ENCODE measurements at places on chromosomes 5 and 9.

DNA sequence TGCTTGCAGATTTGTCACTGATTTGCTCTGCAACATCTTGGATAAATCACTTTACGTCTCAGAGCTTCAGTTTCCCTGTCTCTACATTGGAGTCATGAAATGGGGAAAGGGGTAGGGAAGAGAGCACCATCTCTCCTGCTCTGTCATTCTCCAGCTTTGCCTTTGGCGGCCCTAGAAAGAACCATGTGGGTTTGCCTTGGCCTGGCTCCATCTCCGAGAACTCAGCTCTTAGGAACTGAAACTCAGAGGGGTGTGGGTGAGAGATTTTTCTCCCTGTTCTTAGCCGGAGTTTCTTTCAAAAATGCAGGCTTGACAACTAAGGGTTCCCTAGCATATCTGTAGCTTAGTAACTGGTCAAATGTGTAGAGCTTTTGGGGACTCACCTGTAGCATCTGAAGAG is 123.5 kb downstream of the SMARCA2 start:
- no peak for DNase-seq

DNA sequence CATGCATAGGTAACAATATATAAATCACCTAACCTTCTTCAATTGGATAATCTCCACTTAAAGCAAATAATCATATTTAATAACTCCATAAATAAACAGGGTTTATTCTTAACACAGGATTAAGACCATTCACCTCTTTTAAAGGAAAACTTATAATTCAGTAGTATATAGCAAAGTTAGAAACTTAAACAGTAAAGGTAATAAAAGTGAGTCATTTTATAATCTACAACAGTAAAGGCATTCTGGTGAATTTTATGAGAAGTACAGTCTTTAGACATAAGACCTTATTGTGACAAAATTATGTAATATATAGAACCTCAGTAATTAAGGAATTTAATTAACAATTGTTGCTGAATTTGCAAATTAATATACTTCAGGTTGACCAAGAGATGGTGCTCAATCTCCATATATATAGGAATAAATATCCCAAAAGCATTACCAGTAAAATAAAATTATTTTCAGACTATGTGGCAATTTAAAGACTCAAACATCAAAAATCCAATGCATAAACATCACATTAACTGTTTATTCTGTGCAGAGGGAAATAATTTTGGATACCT is 84.8 kb downstream of the FBXL17 start:
- no peak for DNase-seq

DNA sequence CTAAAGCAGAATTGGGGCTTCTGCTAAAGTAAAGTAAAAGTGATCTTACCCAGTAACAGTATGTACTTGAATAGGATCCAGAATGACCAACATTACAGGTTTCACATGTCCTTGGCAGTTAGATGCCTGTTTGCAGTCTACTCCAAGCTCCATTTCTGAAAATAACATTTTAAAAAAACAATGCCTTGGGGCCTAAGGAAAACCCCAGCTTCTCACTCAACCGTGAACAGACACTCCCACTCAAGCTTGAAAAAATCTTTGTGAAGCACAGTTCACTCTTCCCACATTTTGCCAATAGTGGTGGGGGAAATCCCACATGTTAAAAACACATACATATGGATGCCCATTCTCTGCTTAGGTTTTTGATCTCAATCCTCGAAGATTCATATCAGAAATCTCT is 304.1 kb downstream of the ARRDC3 start:
- no peak for DNase-seq

- DNase-seq: no peak
Observed at GRCh38 chr9:93577078-93577974, 942 bp downstream of the PHF2 start.

DNA sequence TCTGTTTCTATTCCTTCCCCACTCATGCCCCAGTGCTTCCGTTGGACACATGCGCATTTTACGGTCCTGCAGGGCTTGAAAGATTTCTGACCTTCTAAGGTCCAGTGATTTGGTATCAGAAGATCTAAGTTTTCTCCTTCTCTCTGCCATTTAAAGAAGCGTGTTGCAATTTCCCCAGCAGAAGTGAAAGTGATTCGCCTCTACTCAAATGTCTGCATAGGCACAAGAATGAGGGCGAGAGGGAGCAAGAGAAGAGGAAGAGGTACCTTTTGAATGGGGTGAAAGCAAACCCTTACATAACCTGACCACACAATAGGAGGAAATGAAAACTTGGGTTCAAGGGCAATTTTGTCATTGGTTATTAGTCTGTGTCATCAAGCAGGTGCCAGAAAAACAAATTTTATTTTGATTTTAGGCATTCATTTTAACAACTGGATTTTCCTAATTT is 31.7 kb upstream of the NR3C1 start:
- DNase-seq: peak; percentile 91

DNA sequence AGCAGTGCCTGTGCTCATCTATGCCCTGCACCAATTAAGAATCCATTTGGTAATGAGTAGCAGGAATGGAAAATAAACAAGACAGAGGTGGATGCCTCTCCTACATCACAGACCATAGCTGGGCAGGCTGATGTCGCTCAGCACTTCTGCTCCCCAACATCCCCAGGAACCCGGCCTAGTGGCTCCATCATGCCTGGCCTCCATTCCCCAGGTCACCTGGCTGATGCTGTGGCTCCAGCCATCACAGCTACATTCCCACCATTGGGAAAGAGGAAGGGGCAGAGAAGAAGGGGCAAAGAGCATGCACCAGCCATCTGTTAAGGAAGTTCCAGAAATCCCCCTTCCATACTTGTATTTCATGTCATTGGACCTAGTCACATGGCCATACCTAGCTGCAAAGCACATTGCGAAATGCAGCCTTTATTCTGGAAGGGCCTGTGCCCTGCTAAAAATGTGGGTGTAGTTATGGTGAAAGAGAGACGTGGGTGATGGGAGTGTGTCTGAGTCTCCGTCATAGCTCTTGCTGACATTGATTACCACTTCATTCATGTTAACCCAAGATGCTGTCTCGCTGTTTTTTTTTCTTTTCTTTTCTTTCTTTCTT is 86.1 kb upstream of the ADAMTS2 start:
- DNase-seq: no peak

GRCh38 chr5:136525597-136525996 is 160.3 kb upstream of the TRPC7 start:
- no peak for DNase-seq

DNA sequence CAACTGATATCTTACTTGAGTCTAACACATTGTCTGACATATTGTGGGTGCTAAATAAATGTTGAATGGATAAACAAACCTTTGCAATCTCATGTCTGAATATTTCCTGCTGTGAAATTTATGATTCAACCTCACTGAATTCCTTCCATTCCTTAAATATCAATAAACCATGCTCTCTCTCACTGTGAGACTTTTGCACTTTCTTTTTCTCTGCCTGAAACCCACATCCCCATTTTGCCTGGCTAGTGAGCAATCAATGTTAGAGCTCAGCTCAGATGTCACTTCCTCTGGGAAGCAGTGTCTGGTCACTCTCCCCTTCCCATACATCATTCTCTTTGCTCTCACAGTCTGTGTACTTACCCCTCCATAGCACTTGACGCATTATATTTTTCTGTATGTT is 383.7 kb upstream of the TRPC7 start:
- DNase-seq: no peak

- DNase-seq: no peak
Observed at GRCh38 chr9:133143639-133144141, 20.0 kb downstream of the GBGT1 start.

- DNase-seq: no peak
Observed at GRCh38 chr9:35795695-35796094, 4.3 kb downstream of the NPR2 start.

DNA sequence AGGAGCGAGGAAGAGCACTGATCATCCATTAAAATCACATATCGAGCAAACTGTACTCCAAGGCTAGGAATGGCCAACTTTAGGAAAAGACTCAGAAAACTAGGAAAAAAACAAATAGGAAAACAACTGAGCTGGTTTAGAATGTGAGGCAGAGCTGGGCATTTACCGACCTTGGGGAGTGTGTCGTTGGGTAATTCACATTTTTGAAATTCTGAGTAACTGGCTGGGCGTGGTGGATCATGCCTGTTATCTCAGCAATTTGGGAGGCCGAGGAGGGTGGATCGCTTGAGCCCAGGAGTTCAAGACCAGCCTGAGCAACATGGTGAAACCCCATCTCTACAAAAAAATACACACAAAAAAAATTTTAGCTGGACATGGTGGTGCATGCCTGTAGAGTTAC is 70.1 kb downstream of the ZFAND5 start:
- peak; percentile 43 for DNase-seq

DNA sequence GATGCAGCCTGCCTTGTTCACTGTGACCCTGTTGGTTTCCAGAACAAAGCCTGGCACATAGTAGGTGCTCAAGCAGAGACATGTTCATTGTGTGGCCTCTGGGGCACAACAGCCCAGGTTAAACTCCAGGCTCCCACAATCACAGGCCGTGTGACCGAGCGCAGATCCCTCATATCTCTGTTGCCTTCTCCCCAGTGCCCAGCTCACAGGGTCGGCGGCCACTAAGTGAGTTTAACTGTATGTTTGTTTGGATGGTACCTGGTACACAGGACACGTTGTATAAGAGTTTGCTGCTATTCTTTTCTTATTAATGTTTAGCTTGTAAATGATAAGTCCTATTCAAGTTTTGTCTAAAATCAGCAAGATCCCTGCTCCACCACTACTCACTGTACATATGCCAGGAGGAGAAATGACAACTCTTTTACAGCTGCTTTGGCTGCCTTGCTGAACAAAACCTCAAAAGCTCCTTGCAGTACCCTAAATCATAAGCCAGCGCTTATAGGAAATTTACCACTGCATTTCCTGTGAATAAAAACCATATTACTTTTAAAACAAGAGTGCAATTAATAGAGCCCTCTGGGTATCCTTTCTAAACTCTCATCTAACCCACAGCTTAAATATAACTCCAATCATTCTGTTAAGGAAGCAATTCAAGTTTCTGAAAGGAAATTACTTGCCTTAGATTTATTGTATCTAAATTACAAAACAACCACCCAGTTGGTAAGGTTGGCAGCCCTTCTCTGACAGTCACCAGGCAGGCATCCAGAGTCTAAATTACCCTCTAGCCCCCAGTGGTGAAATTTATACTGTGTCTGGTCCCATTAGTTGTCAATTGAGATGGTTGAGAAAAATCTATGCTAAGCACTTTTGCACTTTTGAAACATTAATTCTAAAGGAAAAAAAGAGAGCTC is 379.4 kb downstream of the SEMA5A start:
- DNase-seq: no peak

DNA sequence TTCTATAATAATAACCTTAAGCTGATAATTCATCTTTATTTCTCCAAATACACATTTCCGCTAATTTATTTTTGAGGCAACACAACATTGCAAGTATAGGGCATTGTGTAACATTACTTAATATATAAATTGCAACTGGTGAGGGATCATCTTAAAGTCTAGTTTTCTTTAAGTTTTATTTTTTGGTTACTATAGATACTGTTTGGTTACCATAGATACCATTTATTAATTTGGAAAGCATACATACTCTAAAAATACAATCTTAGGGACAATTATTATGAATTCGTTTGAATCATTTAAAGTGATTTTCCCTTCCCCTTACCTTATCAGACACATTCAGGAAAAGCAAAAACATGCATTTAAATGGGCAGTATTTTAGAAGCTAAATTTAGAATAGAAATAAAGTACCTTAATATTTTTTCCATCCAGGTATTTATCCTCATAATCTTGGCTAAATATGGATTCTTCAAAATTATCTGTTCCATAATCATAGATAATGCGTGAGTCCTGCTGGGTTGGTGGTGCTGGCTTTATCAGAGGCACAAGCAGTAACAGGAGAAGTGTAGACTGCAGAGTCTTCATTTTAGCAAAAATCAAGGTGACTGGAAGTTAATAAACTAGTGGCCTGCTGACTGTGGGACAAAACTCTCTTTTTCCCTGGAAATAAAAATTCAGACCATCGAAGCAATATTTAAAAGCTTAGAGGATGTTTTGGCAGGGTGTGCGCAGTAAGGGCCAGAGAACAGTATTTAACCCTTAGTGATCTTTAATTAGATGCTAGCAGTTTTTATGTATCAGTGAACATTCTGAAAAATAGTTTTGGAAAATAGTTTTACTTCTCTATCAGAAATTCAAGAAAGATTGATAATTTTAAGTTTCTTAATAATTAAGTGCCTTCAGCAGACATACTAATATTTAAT is 1.3 kb downstream of the OGN start:
- DNase-seq: no peak

DNA sequence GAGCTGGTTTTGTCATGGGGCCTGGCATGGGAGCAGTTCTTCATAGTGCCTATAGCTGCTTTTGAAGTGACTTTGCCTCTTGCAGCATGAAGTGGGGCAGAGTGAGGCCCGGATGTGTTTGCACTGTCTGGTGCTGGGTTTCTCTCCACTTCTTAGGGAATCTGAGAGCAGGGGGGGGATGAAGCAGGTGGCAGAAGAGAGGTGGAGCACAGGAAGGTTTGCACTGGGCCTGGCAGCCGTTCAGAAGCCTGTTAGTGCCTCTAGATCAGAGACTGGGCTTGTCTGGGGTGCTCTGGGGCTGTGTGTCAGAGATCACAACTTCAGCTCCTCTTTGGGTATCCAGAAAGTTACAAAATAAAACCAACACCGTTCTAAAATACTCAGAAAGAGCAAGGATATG is 18.4 kb downstream of the USP20 start:
- DNase-seq: no peak

DNA sequence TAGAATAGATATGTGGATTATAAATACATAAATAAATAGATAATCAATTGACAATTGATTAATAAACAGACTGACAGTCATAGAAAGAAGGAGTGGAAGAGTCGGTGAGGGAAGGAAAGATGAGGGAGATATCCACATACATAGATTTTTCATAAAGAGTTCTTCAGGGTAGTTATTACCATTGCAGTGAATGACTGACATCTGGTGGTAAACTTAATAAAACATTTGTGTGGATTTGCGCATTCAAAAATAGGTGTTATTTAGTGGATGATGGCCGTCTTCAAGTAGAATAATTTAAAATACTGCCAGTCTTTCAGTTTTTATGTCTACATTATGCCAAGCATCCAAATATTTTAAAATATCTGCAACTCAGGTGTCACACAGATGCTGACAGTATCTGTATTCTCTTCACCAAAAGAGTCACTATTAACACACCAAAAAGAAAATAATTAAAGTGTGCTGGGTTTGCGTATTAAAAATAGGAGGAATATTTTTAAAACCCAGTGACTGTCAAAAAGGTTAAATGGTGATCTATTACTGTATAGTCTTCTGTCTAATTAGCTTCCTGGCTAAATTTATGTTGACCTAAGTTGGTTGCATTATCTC is 78.8 kb downstream of the GIN1 start:
- DNase-seq: no peak

DNA sequence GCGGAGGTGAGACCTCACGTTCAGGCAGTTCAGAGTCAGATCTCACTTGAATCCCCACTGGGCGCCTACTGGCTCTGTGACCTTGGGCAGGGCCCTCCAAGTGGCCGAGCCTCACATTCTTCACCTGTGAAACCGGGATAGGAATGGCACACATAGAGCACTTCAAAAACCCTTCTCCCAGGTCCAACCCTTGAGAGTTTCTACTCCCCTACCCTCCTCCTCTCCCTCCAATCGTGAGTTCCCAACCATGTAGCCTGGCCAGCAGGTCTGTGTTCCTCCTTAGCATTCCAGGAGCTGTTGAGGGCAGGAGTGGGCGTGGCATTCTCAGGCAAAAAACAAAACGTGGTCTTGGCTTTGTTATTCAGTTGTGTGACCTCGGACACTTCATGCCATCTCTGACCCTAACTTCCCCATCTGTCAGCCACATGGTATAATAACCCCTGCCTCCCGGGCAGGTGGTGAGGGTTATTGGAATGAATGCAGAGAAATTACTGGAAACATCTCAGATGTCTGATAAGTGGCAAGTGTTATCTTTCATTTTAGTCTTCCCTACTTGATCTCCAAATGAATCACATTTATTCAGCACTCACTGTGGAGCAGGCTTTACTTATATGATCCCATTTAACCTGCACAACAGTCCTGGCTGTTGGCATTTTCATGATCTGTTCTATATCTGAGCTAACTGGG is 112.8 kb upstream of the BOD1 start:
- no peak for DNase-seq
